Sciatic nerve (tissue), 2 donors: ENCODE measurements at places on chromosomes 5 and 9. TPM values are rescaled to one million over a fixed set of nuclear protein-coding genes. Genes with fewer than 3 reads are reported as not detected.

GRCh38 chr5:111733571-111733970, 23.4 kb downstream of the NREP start:
- DNase-seq = no peak

- no peak for DNase-seq
These were observed 87.7 kb downstream of the ANGPTL2 start for GRCh38 chr9:127034691-127035090.

DNA sequence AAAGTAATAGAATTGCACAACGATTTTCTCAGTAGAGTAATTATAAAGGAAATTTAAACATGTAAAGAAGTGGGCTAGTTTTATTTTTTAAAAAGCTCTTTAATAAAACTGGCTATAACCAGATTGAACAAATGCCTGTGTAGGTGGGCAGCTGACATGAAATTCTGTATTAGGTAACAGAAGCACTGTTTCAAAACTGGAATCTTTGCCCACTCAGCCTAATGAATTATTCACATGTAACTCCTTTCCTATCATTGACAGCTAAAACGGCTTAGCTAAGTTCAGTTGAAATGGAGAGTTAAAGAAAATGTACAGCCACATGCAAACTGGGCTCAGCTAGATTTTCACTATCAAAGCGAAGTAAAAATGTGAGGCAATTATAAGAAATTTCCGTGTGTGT, 1300.1 kb upstream of the ACO1 start:
- DNase-seq = no peak

- DNase-seq = no peak
These were observed 117.8 kb downstream of the FGF18 start for GRCh38 chr5:171537070-171537849.

GRCh38 chr5:155838394-155838793, 488.6 kb upstream of the SGCD start:
- no peak for DNase-seq

GRCh38 chr9:104903609-104904008, 24.3 kb downstream of the ABCA1 start:
- DNase-seq = no peak

DNA sequence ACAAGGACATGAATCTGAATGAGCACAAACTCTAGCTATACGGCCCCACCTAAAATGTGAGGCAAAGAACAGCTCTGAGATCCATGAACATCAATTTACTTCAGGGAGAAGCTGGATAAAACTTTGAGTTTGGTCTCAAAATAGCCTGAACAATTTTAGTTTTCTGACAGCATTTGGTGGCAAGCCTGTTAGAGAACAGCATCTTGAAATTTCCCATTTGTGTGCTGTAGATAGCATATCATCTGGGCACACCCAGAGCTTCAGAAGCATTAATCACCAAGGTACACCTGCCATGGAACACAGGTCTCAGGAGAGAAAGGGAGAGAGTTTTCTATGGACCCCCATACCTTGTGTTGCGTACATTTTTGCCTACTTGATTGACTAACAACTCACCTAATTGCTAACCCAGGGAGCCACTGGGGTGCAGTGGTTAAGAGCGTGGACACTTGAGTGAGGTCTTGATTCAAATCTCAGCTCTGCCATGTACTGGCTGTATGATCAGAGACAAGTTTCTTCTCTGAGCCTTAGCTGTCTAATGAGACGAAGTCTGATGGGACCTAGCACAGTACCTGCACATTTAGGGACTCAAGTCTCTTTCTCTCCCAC, 264.9 kb downstream of the PIK3R1 start:
- no peak for DNase-seq

DNA sequence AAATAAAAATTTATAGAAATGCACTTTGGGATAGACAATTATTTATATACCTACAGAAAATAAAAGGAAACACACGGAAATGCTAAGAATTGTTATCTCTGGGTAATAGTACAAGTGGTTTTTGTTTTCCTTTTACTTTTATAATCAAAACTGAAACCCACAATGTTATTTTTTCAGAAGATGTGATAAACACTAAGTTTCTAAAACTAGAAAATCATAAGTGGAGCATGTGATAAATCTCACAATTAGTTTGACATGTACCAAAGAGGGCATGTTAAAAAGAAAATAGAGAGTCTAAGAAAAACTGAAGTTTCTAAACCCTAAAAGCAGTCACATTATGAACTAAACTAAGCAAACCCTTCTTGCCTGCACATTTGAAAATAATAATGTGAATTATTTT, 61.1 kb downstream of the OXCT1 start:
- no peak for DNase-seq

- DNase-seq = no peak
These were observed 60.1 kb downstream of the CDH18 start for GRCh38 chr5:19927919-19928318.

DNA sequence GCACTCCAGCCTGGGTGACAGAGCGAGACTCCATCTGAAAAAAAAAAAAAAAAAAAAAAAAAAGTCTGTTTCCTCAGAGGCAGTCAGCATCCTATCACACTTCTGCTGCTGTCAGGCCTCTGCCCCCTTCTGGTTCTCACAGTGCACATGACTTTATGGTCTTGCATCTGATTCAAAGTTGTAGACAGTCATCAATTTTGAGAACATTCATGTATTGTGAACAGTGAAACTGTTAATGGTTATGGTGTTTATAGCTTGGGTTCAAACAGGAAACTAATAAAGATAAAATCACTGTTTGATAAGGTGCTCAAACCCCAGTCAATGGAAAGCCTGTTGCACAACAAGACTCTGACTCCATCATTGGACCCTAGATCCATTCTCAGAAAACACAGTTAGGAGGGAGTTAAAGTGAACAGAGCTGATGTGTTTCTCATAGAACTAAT, 61.4 kb downstream of the FOXD1 start:
- DNase-seq = no peak

DNA sequence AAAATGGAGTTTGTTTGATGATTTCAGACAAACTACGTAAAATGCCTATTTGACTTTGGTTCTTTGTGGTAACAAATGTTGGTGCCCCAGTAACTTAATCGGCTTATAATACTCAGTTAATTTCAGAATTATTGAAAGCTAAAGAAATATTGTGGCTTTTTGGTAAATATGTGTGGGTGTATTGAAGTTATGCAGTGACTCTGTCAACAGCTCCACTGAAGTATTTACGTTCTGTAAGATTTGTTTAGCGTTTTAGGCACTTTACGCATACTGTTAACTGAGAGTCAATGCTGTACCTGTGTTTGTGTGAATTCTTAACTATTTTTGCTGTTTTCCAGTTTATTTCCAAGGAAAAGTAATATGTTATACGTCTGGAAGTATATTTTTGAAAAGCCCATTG, 2.2 kb downstream of the RAD23B start:
- no peak for DNase-seq

- no peak for DNase-seq
These were observed 9.3 kb downstream of the RUSC2 start for GRCh38 chr9:35499029-35499700.

DNA sequence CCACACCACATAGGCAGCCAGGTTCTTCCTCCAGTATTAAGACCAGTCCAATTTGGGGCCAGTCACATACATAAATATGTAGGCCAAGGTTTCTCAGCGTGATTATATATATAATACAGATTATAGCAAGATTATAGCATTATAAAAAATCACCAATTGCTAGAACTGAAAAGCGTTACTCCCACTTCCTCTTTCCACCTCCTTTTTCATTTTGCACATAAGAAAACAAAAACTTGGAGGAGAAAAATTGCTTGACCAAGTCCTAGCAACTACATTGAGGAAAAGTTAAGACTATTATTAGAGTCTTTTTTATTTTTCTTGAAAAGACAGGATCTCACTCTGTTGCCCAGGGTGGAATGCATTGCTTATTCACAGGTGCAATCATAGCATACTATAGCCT, 262.7 kb upstream of the KCNN2 start:
- DNase-seq = no peak

GRCh38 chr5:149823375-149823774, 93.3 kb downstream of the PPARGC1B start:
- DNase-seq = no peak

DNA sequence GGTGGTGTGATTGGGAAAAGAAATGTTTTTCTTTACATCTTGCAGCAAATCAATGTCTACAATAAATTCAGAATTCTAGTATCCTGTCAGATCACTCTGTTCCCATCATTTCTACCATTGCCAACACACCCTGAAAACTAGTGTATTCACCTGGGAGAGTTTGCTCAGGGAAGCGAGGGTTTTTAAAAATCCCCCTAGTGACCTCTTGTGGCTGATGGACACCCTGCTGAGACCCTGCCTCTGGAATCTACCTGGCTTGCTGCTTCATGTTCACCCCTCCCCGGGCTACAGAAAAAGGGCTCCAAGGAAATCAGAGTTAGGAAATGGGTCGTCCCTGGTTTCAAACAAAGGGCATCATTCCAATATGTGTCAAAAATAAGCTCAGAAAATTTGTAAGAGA, 21.4 kb upstream of the ALDOB start:
- DNase-seq = no peak

GRCh38 chr5:82806513-82806912, 270.7 kb downstream of the TMEM167A start:
- no peak for DNase-seq

DNA sequence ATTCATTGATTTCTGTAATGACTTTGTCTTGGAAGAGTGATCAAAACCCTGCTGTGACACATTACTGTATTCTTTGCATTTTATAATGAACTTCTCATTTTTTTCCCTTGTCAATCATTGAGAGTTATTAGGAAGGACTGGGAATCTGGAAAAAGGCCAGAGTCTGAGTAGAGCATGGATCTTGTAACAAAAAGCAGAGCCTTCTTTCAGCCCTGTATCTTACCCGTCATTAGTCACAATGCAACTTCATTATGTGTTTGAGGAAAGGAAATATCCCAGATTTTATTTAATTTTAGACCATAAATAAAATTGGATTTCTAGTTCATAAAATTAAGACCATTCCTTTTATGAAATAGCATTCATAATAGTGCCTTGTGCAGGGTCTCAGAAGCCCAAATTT, 131.4 kb downstream of the ARHGEF28 start:
- DNase-seq = no peak

- DNase-seq = no peak
These were observed 470.0 kb downstream of the EBF1 start for GRCh38 chr5:158629591-158630312.

DNA sequence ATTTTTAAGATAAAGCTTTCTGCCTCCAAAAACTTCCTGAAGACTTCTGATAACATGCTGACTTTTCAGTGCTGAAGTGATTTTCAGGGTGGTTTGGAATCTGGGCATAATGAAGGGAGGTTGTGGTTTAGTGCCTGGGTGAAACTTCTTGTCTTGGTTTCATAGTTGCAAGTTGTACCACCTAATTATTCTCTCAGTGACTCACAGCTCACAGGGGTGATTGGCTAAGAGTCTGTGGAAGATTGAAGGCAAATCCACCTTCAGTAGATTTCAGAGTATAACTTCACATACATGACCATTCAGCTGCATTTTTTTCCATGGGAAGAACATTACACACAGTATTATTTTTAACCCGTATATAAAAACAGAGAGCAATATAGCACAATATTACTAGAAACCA, 199.9 kb downstream of the PTTG1 start:
- DNase-seq = no peak

SUSD3 gene
- 6.6 TPM for total RNA-seq

PGM5 gene
- 28.4 TPM for total RNA-seq

RICTOR gene
- 71.8 TPM for total RNA-seq

DPM2 gene
- total RNA-seq = 24.6 TPM

IFNA21 gene
- total RNA-seq = not detected

GLIPR2 gene
- 14.8 TPM for total RNA-seq

TMEFF1 gene
- total RNA-seq = 1.5 TPM

DNAI1 gene
- total RNA-seq = 0.58 TPM

FAM78A gene
- 4.2 TPM for total RNA-seq

IL3 gene
- total RNA-seq = not detected
